Activated T-cell treated with anti-CD3 and anti-CD28 coated beads for 4 hours (primary cell): ENCODE measurements at places on chromosomes 2 and 18.

GRCh38 chr2:69770193-69770702 lies 28.3 kb downstream of the ANXA4 start:
- no peak for DNase-seq

GRCh38 chr2:240628507-240628807 lies 3.2 kb downstream of the GPR35 start:
- no peak for DNase-seq

DNA sequence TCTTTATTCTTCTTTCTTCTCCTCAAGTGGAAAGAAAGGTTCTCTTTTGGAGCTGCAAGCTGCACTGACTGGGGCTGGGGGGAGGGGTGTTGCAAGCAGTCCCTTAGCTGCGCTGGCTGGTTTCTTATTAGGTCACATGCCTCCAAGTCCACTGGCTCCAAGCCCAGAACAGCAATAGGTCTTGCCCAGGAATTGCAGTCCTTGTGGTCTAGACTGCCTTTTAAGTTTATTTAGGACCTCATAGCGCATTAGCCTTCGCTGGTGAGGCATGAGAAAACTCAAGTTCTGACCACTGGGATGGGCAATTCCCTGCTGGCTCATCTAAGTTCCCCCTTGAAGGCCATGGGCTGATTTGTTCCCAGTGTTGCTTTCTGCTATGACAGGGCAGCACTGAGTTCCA lies 138.6 kb upstream of the SCN7A start:
- no peak for DNase-seq

GRCh38 chr2:177272765-177273164 lies 8.2 kb upstream of the NFE2L2 start:
- no peak for DNase-seq

GRCh38 chr18:24727685-24728084 lies 267.2 kb downstream of the HRH4 start:
- DNase-seq = no peak

DNA sequence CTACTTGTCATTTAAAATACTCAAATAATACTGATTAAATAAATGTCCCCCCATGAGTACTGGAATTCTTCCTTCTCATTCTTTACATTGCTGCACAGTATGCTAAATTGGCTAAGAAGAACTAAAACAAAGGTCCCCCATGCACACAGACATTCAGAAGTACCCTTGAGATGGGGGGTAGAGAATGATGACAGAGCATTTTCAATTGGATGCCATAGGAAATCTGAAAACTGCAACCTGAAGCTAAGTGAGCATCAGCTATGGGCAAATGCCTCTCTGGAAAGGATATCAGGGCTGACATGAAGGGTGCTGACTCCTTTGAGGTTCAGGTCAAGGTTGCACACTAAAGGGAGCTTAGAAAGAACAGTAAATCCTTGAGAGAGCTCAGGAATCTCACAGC lies 10.1 kb upstream of the TNFAIP6 start:
- DNase-seq = no peak

- no peak for DNase-seq
These were observed 68.8 kb downstream of the UNC80 start for GRCh38 chr2:209840434-209840833.

DNA sequence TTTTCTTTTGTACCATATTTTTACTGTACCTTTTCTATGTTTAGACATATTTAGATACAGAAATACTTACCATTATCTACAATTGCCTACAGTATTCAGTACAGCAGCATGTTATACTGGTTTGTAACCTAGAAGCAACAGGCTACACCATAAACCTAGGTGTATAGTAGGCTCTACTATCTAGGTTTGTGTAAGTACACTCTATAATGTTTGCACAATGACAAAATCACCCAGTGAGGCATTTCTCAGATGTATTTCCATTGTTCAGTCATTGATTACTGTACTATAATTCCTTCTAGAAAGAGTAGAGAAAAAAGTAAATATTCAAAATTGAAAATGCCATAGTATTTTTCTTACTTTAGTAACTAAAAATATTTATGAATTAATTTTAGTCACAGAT lies 490.1 kb upstream of the REG3G start:
- DNase-seq = no peak

DNA sequence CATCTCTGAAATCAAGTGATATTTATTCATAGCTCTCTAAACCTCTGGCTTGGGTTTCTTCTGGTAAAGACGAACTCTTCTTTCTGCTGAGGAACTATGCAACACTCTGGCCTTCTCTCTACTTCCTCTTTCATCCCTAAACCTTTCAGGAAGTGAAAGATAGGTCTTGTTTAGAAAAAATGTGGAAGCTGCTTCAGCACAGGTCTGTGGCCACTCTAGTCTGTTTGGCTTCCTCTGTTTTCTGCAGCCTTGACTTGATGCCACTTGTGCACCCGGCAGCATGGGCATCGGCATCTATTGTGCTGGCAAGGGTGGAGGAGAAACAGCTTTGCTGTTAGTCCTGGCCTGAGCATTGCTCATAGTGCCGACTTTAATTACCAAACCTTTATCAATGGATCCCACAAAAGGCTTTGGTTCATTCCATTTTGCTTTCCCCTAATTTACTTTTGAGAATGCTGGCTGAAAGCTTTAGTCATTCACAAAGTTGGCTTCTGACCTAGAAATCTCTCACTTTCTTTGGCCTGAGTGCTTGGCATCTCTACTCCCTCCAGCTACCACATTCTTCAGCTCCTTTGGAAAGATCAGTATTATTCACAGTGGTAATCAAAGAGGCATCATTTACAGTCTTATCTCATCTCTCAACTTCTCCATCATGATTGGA lies 32.0 kb upstream of the GPR39 start:
- DNase-seq = no peak

DNA sequence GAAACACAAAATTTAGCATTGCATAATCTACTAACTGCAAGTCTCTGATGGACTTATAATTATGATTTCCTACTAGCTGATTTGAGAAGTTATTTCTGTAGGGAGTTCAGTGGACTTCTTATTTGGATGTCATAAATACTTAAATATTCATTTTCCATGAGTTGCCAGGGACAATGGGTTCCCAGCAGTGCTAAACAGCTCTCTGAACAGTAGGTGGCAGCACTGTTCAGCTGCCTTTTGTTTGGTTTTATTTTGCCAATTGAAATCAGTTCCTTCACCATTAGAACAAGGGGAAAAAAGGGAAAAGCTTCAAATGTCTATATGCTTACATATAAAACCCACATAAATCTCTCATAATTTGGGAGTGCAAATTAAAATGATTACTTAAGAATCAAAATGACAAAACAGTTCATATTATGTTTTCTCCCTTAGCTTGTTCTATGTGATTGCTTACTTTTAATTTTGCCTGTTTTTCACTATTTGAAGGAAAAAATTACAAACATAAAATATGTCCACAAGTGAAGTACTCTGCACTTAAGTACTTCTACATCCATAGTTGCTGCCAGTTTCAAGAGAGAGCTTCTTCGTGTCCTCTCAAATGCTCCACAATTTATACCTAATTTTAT lies 898.9 kb downstream of the CPS1 start:
- DNase-seq = no peak

GRCh38 chr18:59818769-59819168 lies 81.0 kb upstream of the PMAIP1 start:
- DNase-seq = no peak

DNA sequence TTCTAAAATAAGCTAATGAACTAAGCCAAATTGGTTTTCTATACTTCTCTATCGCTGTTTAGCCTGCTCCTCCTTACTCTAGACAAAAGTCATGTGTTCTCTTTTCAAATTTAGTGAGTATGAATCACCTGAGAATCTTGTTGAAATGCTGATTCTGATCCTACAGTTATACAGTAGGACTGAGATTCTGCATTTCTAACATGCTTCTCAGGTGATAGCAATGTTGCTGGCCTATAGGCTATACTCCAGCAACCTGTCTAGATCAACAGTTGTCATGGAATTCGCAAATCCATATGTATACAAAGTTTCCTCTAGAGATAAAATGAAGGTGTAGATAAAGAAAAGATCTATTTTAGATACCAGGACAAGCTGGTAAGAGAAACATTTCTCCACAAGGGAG lies 62.9 kb downstream of the MEMO1 start:
- DNase-seq = no peak

- DNase-seq = no peak
These were observed 11.5 kb upstream of the SNED1 start for GRCh38 chr2:240986787-240987411.

GRCh38 chr2:219497495-219498279 lies 1.0 kb upstream of the GMPPA start:
- no peak for DNase-seq
